ENCODE measurements at places on chromosomes 12 and 14.

DNA sequence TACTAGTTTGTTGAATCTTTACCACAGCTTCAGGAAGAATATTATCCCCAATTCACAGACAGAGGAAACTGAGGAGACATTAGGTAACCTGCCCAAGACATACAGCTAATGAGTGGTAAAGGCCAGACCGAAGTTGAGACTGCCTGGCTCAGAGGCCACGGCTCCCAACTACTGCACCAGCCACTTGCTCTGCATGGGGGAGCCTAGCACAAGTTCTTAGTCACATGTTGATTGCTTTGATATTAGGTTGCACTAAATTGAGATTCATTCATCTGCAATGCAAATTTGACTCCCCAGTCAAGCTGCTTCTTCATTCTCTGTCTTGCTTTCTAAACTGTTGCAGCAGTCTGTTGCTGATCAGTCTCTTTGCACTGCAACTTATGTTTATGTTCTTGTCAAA lies 25.9 kb upstream of the POLR3B start:
- H3K4me3 ChIP-seq = no peak overlapping the region
- DNase-seq = no peak
- peaks cover 30% of the 10 kb centered on the region for H3K4me1 ChIP-seq
- H3K36me3 ChIP-seq = peaks cover 39% of the 10 kb centered on the region

GRCh38 chr12:4607056-4607455 lies 41.8 kb downstream of the AKAP3 start:
- DNase-seq = no peak
- H3K27me3 ChIP-seq = peaks cover 18% of the 10 kb centered on the region
- peak overlapping the region; percentile 5 for H3K27ac ChIP-seq
- no peak overlapping the region for H3K4me3 ChIP-seq

GRCh38 chr12:29543036-29543435 lies 45.5 kb upstream of the OVCH1 start:
- H3K27me3 ChIP-seq = peaks cover 37% of the 10 kb centered on the region
- DNase-seq = no peak
- no peaks in the 10 kb centered on the region for H3K4me1 ChIP-seq
- H3K36me3 ChIP-seq = no peaks in the 10 kb centered on the region
- no peak overlapping the region for H3K27ac ChIP-seq

DNA sequence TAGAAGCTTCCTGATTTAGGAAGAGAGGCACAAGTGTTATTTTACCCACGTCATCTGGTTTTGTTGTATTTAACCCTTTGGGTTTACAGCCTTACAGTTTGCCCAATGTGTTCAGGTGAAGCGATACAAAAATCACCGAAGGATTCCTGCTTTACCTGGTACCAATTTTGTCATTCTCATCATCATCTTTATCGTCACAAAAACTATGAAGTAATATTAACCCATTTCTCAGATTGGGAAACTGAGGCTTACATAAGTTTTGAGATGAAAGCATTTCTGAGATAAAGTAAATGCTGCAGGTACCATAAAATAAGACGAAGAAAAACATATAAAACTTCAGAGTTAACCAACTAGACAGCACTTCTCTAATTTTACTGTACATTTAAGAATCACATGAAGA lies 370.6 kb upstream of the OR4E1 start:
- H3K27me3 ChIP-seq = no peaks in the 10 kb centered on the region
- peaks cover 6% of the 10 kb centered on the region for H3K4me1 ChIP-seq
- no peak for DNase-seq
- peaks cover 2% of the 10 kb centered on the region for H3K36me3 ChIP-seq
- no peak overlapping the region for H3K4me3 ChIP-seq
- H3K27ac ChIP-seq = no peak overlapping the region

DNA sequence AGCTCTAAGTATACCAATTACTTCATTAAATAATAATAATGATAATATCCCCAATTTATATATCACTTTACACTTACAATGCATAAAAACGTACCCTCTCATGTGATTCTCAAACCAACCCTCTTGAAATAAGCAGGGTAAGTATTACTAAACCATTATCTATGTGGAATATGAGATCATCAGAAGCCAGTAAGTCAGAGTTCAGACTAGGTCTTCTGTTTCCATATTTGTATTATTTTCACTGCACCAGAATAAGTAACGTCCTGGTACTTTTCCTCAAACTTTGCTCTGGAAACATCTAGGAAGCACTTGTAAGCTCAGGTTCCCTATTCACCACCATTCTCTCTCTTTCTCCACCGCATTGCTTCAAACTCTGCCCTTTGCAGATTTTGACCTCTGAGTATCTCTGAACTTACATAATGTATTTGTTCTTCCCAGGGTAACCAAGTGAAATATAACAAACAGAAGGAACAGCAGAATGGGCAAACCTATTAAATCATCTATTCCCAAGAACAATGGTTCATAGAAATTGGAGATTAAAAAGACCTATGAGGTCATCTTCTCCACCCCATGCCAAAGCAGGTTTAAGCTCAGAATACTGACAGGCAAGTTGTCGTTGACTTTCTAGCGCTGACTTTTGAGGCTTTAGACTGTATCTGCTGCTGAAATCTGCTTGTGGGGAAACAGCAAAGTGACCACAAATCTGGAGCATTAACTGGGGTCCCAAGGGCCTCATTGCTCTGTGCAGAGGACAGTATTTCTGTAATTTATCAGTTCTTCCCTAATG lies 161.3 kb upstream of the FAR2 start:
- no peak for DNase-seq
- H3K27me3 ChIP-seq = peaks cover 13% of the 10 kb centered on the region
- no peaks in the 10 kb centered on the region for H3K36me3 ChIP-seq
- H3K4me3 ChIP-seq = no peak overlapping the region
- no peak overlapping the region for H3K27ac ChIP-seq
- no peaks in the 10 kb centered on the region for H3K4me1 ChIP-seq

DNA sequence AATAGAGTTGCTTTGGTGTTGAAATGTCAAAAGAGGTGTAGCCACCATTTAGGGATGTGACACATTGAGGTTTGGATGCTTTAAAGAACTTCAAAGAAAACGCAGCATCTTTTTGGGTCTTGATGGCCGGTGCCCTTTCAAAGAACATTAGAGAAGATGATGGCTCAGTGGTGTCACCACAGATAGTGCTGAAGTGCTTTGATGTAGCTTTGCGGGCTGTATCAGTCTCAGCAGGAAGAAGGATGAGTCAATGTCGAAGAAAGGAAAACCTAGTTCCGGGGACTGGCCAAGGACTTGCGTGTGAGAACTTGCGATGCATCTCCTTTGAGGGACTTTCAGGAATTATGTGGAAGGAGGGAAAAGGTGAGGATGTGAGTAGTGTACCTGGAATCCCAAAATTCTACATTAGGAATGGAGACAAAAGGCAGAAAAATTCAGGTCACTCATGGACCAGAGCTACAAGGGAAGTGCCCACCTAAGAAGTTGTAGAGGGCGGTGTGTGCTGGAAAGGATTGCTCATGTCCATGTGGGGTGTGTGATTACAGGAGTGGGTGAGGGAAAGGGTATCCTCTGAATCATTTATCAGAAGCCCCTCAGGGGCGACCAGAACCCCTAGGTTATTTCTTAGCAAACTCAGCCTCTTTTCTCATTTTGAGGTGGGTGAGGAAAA lies 39.7 kb upstream of the GZMB start:
- DNase-seq = peak; percentile 73
- peaks cover 10% of the 10 kb centered on the region for H3K36me3 ChIP-seq
- H3K4me3 ChIP-seq = peak overlapping the region; percentile 82
- H3K27ac ChIP-seq = peak overlapping the region; percentile 93
- H3K27me3 ChIP-seq = no peaks in the 10 kb centered on the region

- peaks cover 4% of the 10 kb centered on the region for H3K4me1 ChIP-seq
- no peak overlapping the region for H3K27ac ChIP-seq
- peaks cover 9% of the 10 kb centered on the region for H3K36me3 ChIP-seq
- DNase-seq = no peak
Measured at GRCh38 chr12:111304642-111305071, 64.2 kb downstream of the PHETA1 start.

DNA sequence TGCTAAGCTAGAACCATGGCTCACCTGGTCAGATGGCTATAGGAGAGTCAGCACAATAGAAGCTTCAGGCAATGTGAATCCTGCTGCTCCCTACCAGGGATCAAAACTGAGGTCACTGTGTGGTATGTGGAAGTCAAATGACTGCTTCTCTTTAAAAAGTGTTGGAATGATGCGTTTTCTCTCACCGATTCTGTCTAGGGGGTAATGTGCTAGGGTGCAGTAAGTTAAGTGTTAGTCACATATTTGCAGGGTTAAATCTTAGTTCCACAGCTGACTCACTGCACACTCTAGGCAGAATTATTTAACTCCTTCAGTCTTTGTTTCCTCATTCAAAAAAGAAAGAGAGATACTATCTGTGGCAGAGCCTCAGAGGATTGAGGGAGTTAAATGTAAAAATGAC lies 696.6 kb downstream of the DIO2 start:
- H3K36me3 ChIP-seq = no peaks in the 10 kb centered on the region
- no peak overlapping the region for H3K27ac ChIP-seq
- H3K27me3 ChIP-seq = no peaks in the 10 kb centered on the region
- no peak for DNase-seq
- no peak overlapping the region for H3K4me3 ChIP-seq

DNA sequence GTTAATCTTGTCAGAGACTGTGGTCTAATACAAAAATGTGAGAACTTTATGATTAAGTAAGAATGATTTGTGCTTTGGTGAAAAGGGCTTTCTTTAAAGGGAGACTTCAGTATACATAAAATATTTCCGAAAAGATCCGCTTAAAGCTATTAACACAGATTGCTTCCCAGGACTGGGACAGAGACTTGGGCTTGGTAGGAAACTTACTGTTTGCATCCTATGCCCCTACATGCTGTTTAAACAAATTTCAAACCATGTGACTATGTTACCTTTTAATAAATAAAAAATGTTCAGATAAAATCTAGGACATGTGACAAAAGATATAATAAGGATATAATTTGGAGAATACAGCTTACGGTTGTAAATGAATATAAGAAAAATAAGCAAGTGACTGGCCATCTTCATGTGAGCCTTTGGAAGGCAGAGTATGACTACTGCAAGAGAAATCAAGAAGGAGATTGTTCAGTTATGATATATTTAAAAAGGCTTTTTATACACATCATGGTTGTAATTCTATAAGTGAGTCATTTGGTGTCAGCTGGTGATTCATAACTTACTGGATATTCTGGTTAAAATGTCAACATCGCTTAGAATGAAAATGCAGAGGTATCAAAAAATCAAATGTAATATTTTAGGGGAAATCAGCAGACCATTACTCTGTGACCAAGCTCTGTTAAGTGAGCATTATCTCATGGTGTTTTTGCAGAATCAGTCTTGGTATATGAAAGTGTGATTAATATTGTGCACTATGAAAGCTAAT lies 234.7 kb upstream of the E2F7 start:
- no peak for DNase-seq
- no peaks in the 10 kb centered on the region for H3K4me1 ChIP-seq
- no peak overlapping the region for H3K27ac ChIP-seq
- H3K4me3 ChIP-seq = no peak overlapping the region
- no peaks in the 10 kb centered on the region for H3K27me3 ChIP-seq

- H3K4me1 ChIP-seq = peaks cover 23% of the 10 kb centered on the region
- H3K4me3 ChIP-seq = no peak overlapping the region
- no peaks in the 10 kb centered on the region for H3K27me3 ChIP-seq
- H3K36me3 ChIP-seq = peaks cover 5% of the 10 kb centered on the region
- H3K27ac ChIP-seq = no peak overlapping the region
- DNase-seq = no peak
Measured at GRCh38 chr14:71586131-71586897, 345.9 kb upstream of the RGS6 start.

- H3K27ac ChIP-seq = no peak overlapping the region
- H3K4me3 ChIP-seq = no peak overlapping the region
- no peaks in the 10 kb centered on the region for H3K4me1 ChIP-seq
- H3K27me3 ChIP-seq = no peaks in the 10 kb centered on the region
- H3K36me3 ChIP-seq = no peaks in the 10 kb centered on the region
- DNase-seq = no peak
Measured at GRCh38 chr14:58705066-58705465, 67.3 kb downstream of the DACT1 start.

- H3K4me3 ChIP-seq = no peak overlapping the region
- H3K4me1 ChIP-seq = no peaks in the 10 kb centered on the region
- H3K27ac ChIP-seq = no peak overlapping the region
- peaks cover 72% of the 10 kb centered on the region for H3K27me3 ChIP-seq
- peaks cover 2% of the 10 kb centered on the region for H3K36me3 ChIP-seq
- DNase-seq = no peak
Measured at GRCh38 chr14:92253381-92253894, 69.5 kb upstream of the SLC24A4 start.

GRCh38 chr12:53070877-53071492 lies 8.2 kb downstream of the SPRYD3 start:
- peak overlapping the region; percentile 22 for H3K27ac ChIP-seq
- no peaks in the 10 kb centered on the region for H3K27me3 ChIP-seq
- no peak for DNase-seq
- H3K4me1 ChIP-seq = peaks cover 37% of the 10 kb centered on the region
- H3K36me3 ChIP-seq = peaks cover 52% of the 10 kb centered on the region
- H3K4me3 ChIP-seq = no peak overlapping the region

Data from central memory CD8-positive, alpha-beta T cell (primary cell).